KBM-7 (cell line): ENCODE measurements at places on chromosomes 1 and 21.

DNA sequence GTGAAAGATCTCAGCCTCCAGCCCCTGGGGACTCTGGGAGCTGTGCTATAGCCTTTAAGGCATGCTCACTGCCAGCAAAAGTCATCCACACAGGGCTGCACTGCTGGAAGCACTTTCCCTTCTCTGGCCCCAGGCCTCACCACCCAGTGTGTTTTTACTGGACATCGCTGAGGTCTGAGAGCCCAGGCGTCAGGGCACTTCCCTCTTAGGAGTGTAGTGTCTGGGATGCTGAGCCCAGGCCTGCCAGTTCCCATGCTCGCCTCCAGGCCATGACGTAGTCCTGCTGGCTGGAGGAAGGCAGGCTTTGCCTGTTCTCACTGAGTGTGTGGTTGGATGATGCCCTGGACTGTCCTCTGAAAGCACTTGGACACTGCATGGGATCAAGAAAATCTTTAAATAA lies 101.2 kb downstream of the GDAP2 start:
- DNase-seq: no peak

GRCh38 chr1:227065311-227065710 lies 125.2 kb downstream of the COQ8A start:
- DNase-seq: no peak

- no peak for DNase-seq
These were observed 64.6 kb upstream of the RALGPS2 start for GRCh38 chr1:178660461-178660860.

GRCh38 chr1:95118067-95118499 lies 928 bp downstream of the TLCD4 start:
- DNase-seq: peak; percentile 15

GRCh38 chr1:66533804-66534740 lies at the start of gene SGIP1:
Gene SGIP1, plus strand, starts transcription at chr1:66534153. Its CDS starts 206 bp downstream, at chr1:66534359.
- no peak for DNase-seq

DNA sequence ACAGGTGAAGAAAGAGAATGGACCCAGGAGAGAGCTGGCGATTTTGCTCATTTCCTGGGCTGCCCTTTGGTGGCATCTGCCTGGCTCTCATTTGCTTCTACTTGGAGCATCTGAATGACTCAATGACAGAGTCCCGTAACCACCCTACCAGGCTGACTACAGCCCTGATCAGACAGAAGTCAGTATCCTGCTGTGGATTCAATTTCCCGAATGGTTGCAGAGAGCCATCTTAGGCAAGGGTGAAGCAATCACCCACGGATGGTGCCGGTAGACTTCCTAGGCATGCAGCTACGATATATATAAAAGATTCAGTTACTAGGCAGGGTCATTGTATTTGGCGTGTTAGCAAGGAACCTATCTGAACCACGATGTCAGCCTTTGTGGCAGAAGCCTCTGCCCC lies 10.2 kb downstream of the AJAP1 start:
- DNase-seq: no peak

DNA sequence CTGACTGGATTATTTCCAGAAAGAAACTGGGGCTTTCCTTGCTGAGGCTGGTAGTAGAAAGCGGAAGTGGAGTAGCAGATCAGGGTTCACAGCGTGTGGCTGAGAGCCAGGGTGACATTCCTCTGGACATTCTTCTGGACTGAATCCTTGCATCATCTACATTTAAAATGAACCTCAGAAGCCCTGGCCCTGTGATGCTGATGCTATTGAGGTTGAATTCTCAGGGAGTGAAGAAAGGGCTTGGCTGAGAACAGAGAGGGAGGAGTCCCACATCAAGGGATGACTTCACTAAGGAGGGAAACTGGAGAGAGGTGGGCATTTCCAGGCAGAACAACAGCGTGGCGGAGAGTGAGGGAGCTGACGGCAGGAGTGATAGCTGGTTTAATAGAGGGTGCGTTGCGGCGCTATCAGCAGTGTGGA lies 102.3 kb upstream of the LMO4 start:
- DNase-seq: peak; percentile 65

DNA sequence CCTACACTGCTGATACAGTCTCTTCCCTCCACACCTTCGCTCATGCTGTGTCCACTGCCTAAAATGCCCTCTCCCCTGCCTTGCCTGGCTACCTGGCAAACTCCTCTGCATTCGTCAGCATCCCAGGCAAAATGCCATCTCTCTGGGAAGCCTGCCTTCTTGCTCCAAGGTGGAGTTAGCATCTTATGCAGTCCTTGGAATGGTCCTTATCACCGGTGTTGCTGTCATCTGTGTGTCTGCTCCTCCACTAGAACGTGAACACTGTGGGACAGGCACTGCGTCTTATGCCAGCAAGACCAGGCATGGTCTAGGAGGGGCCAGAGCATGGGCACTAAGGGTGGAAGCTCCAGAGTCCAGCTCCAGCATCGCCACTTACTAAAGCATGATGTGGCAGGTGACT lies 211.8 kb downstream of the MATN1 start:
- no peak for DNase-seq

- DNase-seq: no peak
These were observed 10.2 kb upstream of the UBL4B start for GRCh38 chr1:110102081-110102480.

DNA sequence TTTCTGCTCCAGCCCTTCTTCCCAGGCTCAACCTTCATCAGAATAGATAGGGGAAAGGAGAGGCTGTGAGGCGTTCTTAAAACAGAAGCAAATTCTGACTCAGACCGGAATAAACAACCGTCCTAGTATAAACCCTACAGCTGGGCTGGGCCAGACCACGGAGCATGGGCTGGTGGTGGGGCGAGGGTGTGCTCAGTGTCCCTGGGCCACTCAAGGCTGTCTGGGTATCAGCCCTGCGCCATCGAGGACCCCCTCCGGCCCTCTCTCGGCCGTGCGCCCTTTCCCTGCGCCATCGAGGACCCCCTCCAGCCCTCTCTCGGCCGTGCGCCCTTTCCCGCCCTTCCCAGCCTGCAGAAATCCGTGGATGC lies 36.0 kb downstream of the CAPN2 start:
- no peak for DNase-seq

DNA sequence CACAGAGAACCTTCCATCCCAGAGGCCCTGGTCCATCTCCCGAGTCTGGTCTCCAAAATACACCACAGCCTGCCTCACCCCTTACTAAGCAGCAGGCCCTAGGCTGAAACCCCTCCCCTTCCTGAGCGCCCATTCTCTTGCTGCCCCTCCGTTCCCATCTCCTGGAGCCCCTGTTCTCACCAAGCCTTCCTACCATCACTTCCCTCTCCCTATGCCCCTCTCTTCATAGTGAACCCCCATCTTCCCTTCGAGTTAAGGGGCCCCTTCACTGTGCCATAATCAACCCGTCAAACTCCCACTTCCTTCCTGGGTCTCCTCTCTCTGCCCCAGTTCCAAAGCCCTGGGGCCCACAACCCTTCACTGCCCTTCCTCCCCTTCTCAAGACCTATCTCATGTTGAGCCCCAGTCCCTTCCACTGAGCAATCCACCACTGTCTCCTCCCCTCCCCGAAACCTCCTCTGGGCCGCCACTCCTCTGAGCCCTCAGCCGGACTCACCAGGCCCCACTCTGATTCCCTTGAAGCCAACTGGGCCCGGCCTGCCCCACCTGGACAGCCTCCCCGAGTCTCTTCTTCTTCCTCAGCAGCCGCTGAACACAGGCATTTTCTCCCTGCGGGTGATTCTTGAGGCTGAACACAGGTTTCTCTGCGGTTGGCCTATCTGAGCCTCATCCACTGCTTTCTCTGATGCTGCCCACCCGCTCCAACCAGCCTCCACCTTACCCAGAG lies 42.2 kb upstream of the WASF2 start:
- no peak for DNase-seq
